ENCODE measurements at places on chromosomes 12 and 14. TPM values are rescaled to one million over a fixed set of nuclear protein-coding genes. Genes with fewer than 3 reads are reported as not detected.

DNA sequence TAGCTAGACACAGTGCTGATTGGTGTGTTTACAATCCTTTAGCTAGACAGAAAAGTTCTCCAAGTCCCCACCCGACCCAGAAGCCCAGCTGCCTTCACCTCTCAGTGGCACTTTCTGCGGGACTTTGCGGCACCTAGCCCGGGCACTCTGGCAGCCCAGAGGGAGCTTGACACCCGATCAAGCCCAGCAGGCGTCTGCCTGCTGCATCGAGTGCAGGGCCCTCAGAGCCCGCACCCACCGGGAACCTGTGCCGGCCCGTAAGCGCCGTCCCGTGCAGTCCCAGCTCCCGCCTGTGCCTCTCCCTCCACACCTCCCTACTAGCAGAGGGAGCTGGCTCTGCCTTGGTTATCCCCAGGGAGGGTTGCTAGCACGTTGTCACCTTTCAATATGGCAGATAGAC is 631.0 kb upstream of the STXBP6 start:
- H3K4me1 ChIP-seq: no peaks in the 10 kb centered on the region
- H3K4me3 ChIP-seq: no peak overlapping the region
- no peak for DNase-seq
- no peak overlapping the region for H3K27ac ChIP-seq
- no peaks in the 10 kb centered on the region for H3K36me3 ChIP-seq

- no peaks in the 10 kb centered on the region for H3K27me3 ChIP-seq
- H3K4me1 ChIP-seq: no peaks in the 10 kb centered on the region
- H3K36me3 ChIP-seq: no peaks in the 10 kb centered on the region
Measured at GRCh38 chr12:92690601-92691000, 12.2 kb upstream of the PLEKHG7 start.

- H3K27ac ChIP-seq: no peak overlapping the region
- DNase-seq: no peak
- no peaks in the 10 kb centered on the region for H3K36me3 ChIP-seq
- H3K4me1 ChIP-seq: no peaks in the 10 kb centered on the region
- no peak overlapping the region for H3K4me3 ChIP-seq
- H3K27me3 ChIP-seq: no peaks in the 10 kb centered on the region
Measured at GRCh38 chr12:19312637-19313036, 126.7 kb upstream of the AEBP2 start.

GRCh38 chr14:28161040-28161439 is 605.5 kb upstream of the FOXG1 start:
- no peak for DNase-seq
- no peaks in the 10 kb centered on the region for H3K4me1 ChIP-seq
- H3K27me3 ChIP-seq: no peaks in the 10 kb centered on the region
- no peaks in the 10 kb centered on the region for H3K36me3 ChIP-seq

DNA sequence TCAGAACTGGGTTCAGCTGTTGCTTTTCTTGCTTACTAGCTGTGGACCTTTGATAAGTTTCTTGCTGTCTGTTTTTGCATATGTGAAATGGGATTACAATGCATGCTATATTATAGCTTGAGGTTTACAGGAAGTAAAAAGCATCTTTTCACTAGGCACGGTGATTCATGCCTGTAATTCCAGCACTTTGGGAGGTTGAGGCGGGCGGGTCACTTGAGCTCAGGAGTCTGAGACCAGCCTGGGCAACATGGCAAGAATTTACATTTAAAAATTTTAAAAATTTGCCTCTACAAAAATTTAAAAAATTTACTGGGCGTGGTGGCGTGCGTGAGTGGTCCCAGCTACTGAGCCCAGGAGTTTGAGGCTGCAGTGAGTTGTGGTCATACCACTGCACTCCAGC is 42.0 kb downstream of the CALM1 start:
- no peaks in the 10 kb centered on the region for H3K36me3 ChIP-seq
- H3K4me1 ChIP-seq: no peaks in the 10 kb centered on the region
- no peak overlapping the region for H3K27ac ChIP-seq
- no peaks in the 10 kb centered on the region for H3K27me3 ChIP-seq
- no peak overlapping the region for H3K4me3 ChIP-seq

DNA sequence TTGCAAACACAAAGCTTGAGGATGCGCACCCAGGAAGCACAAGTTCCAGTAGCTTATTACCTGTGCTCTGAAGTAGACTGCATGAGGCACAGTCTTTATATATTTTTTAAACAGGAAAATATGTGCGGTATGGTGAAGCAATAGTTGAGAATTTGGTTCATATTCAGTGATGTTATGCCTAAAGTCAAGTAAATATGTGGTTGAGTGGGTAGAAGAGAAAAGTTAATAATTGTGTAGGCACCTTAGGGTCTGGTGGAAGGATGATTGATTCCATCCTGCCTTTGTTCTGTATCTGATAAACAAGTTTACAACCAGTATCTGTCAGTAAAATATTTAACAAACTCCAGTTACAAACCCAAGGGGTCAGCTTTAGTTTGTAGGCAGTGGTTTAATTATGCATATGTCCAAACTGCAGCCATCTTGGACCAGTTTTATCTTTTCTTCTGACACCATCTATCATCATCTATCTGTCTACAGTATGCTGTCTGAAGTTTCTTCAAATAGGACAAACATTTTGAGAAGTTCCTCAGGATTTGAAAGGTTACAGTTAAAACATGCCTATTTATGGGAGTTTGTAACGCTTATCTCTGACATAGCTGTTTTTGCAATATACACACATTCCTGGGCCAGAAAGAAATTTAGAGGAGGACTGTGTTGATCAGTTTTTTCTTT is 10.8 kb downstream of the SINHCAF start:
- no peak overlapping the region for H3K4me3 ChIP-seq
- no peak overlapping the region for H3K27ac ChIP-seq
- no peaks in the 10 kb centered on the region for H3K27me3 ChIP-seq
- no peak for DNase-seq
- no peaks in the 10 kb centered on the region for H3K36me3 ChIP-seq
- peaks cover 33% of the 10 kb centered on the region for H3K4me1 ChIP-seq

- H3K4me3 ChIP-seq: peak overlapping the region; percentile 62
- no peaks in the 10 kb centered on the region for H3K36me3 ChIP-seq
- H3K27me3 ChIP-seq: no peaks in the 10 kb centered on the region
- peak overlapping the region; percentile 94 for H3K27ac ChIP-seq
Measured at GRCh38 chr14:106846218-106846617, 1319.8 kb downstream of the TMEM121 start.

- no peaks in the 10 kb centered on the region for H3K27me3 ChIP-seq
- H3K4me1 ChIP-seq: no peaks in the 10 kb centered on the region
- H3K36me3 ChIP-seq: no peaks in the 10 kb centered on the region
Measured at GRCh38 chr12:129115558-129115957, 262.3 kb downstream of the GLT1D1 start.

DNA sequence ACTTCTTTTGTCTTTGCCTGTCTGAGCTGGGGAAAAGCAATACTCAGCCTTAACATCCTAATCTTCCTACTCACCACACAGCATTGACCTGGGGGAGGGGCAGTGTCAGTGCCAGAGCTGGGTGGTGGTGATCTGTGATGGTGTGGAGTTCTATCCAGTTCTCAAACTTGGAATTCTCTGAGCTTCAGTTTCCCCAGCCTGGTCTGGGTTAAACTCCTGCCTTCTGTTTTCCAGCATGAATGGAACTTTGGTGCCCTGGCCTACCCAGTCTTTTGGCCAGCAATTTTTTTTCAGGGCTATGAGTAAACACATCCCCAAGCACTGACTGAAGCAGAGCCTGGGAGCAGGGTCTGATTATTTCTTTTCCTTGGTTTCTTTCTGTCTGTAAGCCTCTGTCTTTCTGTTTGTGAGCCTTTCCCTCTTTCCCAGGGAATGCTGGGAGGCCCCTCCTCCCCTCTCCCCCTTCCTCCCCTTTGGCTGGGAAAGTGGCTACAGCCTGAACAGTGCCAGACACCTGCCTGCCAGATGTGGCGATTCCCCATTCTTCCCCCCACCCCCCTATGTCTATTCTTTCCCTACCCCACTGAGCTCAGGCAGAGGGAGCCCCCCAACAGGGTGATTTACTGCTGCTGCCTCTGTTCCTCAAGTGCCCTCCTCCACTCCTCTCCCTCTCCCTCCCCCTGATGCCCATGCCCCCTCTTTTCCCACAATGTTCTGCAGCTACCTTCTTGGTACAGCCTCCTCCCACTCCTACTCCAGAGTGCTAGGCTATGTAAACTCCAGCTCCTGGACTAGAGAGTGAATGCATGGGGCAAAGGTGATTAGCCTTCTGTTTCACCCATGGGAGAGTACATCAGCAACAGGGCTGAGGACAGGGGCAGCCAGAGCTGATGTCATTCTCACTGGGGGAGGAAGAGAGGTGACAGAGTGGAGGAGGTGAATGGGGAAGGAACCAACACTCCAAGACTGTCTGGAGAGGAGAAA is 11.1 kb downstream of the GPR84 start:
- no peak overlapping the region for H3K4me3 ChIP-seq
- H3K27ac ChIP-seq: peak overlapping the region; percentile 76
- H3K4me1 ChIP-seq: peaks cover 10% of the 10 kb centered on the region
- DNase-seq: no peak

DNA sequence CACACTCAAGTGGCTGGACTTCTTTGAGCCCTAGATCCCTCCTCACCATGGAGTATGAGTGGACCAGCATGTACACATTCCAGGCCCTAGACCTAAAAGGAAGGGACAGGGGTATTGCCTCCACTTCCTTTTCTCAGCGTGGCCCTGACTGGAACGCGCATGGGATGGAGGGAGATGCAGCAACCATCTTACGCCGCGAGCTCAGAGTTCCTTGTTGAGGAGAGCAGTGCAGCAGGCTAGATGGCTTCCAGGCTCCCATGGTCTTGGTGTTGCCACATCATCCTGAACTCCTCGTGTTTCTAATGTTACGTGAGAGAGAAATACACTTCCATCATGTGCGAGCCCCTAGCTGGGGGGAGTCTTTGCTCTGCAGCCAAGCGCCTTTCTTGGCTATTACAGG is 61.8 kb upstream of the DIO3 start:
- H3K4me3 ChIP-seq: no peak overlapping the region
- no peak overlapping the region for H3K27ac ChIP-seq
- no peaks in the 10 kb centered on the region for H3K36me3 ChIP-seq
- H3K4me1 ChIP-seq: peaks cover 9% of the 10 kb centered on the region
- DNase-seq: no peak
- H3K27me3 ChIP-seq: no peaks in the 10 kb centered on the region

DNA sequence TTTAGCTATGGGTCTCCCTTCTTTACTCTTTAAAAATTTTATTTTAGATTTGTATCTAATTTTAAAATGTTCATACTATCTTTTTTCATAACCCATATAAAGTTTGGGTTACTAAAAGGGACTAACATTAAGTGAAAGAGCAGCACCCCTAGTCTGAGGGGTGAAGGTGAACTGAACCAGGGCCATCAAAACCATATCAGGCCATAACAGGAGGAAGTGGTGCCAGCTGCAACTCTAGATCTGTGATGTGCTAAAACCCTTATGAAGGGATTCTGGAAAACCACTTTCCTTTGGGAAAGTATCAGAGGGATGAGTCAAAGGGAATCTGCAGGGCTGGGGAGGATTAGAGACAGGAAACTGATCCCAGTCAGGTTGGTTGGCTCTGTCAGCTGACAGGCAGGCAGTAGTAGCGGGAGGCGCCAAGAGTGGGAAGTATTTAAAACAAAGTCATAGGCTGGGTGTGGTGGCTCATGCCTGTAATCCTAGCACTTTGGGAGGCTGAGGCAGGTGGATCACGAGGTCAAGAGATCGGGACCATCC is 162.5 kb downstream of the PPM1H start:
- H3K4me1 ChIP-seq: peaks cover 7% of the 10 kb centered on the region
- no peaks in the 10 kb centered on the region for H3K36me3 ChIP-seq
- no peak overlapping the region for H3K27ac ChIP-seq

DNA sequence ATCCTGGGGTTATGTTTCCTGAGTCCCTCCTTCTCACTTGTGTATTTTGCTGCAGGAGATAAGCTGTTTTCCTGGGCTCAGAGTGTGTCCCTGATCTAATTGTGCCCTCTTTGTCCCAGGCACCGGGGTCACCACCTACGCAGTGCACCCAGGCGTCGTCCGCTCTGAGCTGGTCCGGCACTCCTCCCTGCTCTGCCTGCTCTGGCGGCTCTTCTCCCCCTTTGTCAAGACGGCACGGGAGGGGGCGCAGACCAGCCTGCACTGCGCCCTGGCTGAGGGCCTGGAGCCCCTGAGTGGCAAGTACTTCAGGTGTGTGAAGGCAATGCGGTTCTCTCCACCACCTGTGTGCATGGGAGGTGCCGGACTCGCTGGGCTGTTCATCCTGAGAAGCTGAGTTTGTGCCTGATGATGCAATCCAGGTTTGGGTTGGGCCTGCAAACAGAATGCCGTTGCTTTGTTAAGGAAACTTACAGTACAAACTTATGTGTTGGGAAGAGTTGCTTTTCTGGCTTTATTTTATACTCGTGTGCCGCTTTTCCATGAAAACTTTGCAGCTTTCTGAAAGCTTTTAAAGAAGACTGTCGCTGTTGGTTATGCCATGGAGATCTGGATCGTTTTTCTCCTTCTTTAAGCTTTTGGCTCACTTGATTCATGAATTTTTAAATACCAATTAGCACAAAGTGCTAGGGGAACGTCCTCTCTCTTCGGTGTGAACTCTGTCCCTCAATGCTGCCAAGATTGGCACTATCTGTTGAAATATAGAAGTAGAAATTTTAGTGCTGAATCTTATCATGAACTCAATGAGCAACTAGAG is 27.6 kb downstream of the RDH12 start:
- no peaks in the 10 kb centered on the region for H3K27me3 ChIP-seq
- H3K27ac ChIP-seq: peak overlapping the region; percentile 74
- peak; percentile 69 for DNase-seq
- H3K4me3 ChIP-seq: no peak overlapping the region

- H3K36me3 ChIP-seq: no peaks in the 10 kb centered on the region
- no peak for DNase-seq
- no peak overlapping the region for H3K4me3 ChIP-seq
Measured at GRCh38 chr14:59339524-59340330, 125.5 kb downstream of the GPR135 start.

The CD27 gene
- total RNA-seq: 1.1 TPM

The POLE2 gene
- 5.7 TPM for total RNA-seq

The CCDC175 gene
- 0.95 TPM for total RNA-seq

The INHBE gene
- total RNA-seq: not detected

The KRT2 gene
- total RNA-seq: not detected

The IGFBP6 gene
- 106 TPM for total RNA-seq

The ZDHHC22 gene
- total RNA-seq: not detected

The KRT7 gene
- not detected for total RNA-seq

The PAX9 gene
- not detected for total RNA-seq
